ENCODE measurements at places on chromosomes 7 and 10.

- no peak for DNase-seq
Observed at GRCh38 chr7:69670701-69671100, 72.4 kb downstream of the AUTS2 start.

DNA sequence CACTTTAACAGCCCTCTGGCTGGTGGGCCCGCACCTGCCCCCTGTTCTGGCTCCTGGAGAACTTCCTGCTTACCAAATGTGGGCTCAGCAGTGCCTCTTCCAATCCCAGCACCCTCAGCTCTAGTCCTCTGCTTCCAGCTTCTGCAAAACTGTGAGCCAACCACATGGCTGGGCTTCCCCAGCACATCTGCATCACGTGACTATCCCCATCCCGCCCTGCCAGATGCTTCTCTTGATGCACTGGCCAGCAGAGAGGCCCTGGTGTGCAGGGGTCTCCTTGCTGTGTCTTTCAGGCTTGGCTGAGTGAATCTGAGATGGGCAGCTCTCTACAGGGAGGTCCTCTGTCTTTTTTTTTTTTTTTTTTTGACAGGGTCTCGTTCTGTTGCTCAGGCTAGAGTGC, 43.8 kb upstream of the DMBT1 start:
- no peak for DNase-seq

DNA sequence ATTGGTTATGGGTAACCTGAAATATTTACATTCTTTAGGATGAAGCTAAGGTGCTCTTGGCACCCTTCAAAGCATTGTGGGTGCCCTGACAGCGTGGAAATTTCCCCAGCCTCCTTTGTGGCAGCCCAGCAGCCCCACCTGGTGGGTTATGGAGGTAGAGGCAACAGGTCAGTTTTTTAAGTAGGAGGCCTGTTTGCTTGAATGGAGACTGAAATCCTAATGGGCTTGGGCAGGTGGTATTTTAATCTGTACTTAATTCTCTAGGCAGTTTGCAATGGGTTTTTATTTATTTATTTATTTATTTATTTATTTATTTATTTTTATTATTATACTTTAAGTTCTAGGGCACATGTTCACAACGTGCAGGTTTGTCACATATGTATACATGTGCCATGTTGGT, 139.4 kb downstream of the EPC1 start:
- no peak for DNase-seq

GRCh38 chr7:128810997-128811396, 19.2 kb upstream of the FLNC start:
- DNase-seq, result no peak

- no peak for DNase-seq
Observed at GRCh38 chr7:23235813-23236221, 10.8 kb upstream of the GPNMB start.

GRCh38 chr10:132533571-132534260, 3.9 kb upstream of the INPP5A start:
- no peak for DNase-seq

DNA sequence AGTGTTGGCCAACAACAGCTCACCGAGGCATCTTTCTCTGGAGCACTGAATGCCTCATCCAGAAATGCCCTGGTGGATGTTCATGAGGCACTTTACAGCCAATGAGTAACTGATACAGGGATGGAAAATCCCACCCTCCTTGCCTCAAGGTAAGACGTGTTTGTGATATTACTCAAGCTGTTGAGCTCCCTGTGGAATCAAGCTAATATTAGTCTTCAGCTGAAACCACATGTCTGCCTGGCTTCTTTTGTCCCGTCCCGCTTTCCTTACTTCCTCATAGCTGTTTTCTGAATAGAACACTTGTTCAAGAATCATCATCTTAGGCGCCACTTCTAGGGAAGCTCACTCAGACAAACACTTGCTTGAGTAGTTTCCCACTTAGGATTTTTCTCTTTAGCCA, 422.4 kb downstream of the INHBA start:
- no peak for DNase-seq

DNA sequence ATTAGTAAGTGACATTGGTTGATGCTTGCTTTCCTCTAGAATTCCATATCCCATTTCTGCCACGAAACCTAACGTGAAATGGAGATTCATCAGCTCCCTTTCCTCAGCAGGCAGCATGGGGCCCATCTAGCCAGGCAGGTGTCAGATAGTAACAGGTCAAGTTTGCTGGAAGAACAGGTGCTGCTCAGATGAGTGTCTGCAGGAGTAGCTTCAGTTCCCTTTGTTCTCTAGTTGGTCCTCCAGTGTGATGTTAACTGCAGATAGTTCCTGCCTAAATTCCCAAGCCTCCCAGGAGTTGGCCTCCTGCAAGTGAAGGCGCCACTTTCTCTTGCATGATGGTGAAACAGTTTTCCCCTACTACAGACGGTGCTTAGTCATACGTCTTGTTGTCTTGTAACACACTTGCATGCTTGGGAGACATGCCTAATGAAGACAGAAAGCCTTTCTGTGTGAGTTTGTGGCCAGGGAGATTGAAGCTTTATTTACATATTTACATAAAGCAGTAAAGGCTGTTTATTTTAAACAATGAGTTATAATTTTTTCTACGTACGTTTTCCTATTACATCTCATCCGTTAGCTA, 175.4 kb downstream of the CHN2 start:
- no peak for DNase-seq

GRCh38 chr10:129023082-129023481, 444.0 kb upstream of the MGMT start:
- DNase-seq, result peak; percentile 13

DNA sequence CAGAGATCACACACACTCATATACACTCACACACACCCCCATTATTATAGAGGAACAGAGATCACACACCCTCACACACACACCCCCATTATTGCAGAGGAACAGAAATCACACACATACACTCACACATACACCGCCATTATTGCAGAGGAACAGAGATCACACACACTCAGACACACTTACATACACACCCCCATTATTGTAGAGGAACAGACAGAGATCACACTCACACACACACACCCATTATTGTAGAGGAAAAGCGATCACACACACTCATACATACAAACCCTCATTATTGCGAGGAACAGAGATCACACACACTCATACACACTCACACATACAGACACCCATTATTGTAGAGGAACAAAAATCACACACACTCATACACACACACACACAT, 239.0 kb downstream of the BUB3 start:
- no peak for DNase-seq

DNA sequence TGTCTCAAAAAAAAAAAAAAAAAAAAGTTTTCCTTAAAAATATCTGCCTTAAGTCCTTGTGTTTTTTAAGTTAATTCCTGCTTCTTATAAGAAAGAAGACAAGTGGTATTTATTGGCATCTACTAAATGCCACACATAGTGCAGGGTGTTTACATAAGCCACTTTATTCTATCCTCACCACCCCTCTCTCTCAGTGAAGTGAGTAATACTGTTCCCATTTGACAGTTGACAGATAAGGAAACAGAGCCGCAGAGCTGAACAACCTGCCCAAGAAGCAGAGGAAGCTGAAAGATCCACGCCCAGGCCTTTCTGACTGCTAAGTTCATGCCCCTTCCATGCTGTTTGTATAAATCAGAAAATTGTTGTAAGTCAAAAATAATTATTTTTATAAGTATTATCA, 54.1 kb downstream of the ABLIM1 start:
- DNase-seq, result no peak

DNA sequence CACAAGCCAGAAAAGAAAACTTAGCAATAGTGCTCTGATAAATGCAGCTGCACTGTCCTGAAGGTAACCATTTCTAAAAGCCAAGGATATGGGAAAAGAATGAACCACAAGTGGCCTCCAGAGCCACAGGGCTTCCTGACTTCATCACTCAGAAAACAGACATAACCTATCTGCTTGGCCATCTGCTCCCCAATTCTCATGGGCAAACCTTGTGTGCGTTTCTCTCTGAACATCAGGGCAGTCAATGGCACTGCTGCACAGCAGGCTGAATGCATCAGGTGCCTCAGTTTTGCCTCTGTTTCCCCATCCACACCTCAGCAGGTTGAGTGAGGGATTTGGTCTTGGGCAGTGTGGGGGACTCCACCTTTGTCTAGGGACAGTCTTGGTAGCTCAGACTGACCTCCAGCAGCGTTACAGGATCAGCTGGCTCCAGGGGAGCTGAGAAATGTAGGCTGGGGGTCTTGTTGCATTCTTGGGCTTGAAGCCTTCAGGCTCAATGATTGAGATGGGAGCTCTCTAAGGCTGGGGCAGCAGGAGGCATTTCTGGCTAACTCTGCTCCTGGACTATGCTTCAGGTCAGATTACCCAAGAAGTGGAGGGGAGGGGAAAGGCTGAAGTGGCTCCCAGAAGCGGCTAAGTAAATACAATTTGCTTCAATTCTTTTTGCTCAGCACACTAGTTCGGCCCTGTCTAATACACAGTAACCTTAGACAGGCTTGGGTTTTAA, 23.6 kb upstream of the PDLIM1 start:
- no peak for DNase-seq

DNA sequence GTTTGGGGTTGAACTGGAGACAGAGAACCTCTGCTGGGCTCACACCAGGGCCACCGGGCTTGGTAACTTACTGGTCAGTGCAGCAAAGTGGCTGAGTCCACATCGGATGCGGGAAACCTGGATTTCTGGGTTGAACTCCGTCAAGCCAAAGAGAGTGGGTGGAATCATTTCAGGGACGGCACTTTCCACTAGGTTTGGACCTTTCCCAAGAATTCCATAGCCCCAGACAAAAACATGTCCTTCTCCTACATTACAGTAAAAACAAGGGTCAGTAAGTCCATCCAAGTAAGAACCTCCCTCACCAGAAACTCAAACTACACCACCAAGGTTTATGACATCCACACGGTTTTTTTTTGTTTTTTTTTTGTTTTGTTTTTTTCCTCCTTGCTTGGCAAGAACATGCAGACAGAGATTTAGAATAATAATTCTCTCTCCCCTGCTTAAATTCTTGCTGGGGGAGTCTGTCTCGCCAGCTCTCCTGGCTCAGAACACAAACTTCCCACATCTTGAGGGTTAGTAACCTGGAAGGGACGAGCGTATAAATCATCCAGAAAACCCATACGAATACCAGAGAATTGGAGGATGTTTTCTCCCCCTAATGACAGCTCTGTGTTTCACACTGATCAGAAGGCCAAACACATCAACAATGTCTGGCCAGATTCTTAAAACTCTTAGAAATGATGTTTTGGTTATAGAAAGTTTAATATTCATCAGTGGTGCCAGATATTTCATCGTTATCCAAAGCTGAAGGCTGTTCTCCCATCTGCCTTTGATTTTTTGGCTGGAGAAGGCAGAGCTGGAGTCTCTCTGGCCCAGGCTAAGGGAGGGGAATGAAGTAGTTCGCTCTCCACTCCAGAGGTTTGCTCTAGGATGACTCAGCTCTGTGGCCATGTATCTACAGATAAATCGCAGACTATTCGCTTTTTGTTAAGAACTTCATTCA, 17.5 kb downstream of the RCC1L start:
- no peak for DNase-seq

DNA sequence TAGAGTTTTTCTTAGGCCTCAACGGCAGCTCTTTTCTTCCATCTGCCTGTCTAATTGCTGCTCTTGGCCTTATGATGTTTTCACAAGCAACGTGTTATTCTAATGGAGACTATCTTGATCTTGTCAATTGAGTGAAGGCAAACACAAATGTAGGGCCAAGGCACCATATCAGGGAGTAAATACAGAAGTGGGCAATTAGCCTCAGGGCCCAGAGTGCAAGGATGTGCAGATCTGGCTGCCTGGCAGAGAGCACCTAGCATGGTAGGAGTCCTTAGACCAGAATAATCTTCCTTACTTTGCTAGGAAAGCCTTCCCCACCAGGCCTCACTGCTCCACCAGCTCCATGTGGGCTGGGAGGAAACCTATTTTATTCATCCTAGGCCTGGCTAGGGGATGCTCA, 590.9 kb downstream of the LRMDA start:
- no peak for DNase-seq

GRCh38 chr10:25226775-25227682, 52.2 kb downstream of the GPR158 start:
- DNase-seq, result peak; percentile 42

DNA sequence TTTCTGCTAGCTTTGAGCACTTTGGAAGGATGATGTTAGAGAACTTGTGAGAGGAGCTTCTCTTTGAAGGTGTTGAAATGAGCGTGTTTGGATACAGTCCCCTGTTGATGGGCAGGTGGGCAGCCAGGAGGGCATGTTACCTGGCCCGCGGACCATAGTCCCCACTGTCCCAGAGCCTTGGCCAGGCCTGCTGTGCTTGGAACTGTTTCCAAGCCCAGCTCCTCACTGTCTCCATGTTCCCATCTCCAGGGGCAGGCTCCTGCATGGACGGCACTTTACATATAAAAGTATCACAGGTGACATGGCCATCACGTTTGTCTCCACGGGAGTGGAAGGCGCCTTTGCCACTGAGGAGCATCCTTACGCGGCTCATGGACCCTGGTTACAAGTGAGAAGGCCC, 27.2 kb upstream of the TRIM8 start:
- DNase-seq, result no peak

DNA sequence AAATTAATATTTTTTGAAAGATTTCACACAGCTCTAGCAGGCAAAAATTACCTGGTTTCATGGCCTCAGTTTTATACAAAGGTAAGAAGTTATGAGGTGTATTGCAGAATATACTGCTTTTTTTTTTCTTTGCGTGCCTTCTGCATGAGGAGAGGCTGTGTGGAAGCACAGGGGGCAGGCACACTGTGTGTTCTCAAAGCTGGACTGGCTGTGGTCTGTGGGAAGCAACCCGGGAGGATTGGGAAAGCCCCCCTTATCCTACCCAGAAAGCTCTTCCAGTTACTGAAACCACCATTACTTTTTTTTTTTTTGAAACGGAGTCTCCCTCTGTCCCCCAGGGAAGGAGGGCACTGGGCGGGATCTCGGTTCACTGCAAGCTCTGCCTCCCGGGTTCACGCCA, 25.0 kb downstream of the ADARB2 start:
- DNase-seq, result no peak

DNA sequence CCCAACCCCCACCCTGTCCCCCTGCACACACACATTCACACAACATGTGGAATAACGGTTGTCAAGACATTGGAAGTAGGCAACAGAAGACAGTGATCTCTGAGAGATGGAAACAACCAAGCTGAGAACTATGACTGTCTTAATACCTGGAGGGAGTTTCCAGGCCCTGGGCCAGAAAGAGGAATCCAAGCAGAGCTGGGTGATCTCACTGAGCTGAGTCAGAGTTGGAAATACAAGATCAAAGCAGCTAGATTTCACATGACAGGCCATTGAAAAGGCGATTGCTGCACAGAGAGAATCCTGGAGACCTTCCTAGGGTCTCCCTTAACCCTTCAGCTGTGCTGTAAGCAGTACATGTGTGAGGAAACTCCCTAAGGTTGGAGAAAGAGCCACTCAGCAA, 165.8 kb upstream of the PRSS1 start:
- DNase-seq, result no peak

- no peak for DNase-seq
Observed at GRCh38 chr10:49138361-49138891, 4.6 kb upstream of the FAM170B start.

DNA sequence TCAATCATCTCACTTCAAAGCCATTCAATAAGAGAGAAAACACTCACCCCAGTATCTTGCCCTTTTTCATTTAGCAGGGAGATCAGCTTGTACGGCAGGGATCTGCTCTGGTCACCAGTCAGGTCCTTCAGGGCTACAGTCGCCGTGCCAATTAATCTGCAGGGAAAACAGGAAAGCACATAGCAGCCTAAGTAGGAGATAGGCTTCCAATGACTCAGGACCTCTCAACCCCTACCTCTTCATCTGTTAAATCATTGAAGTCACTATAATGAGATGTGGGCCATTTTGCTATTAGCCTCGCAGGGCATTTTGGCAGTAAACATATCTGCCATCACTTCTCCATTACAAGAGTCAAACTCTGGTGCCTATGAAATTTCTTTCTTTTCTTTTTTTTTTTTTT, 50.8 kb downstream of the MYOF start:
- no peak for DNase-seq

GRCh38 chr10:71217266-71218045, 5.1 kb downstream of the UNC5B start:
- no peak for DNase-seq

Data from hypothalamus (tissue), 51 donors.